ENCODE measurements at places on chromosomes 5 and 9. TPM values are rescaled to one million over a fixed set of nuclear protein-coding genes. Genes with fewer than 3 reads are reported as not detected.

SH3GL2 gene
- total RNA-seq, result not detected

LCN9 gene
- total RNA-seq, result not detected

FGF1 gene
- 0.09 TPM for total RNA-seq

CENPK gene
- total RNA-seq, result 12.1 TPM

CEL gene
- 0.28 TPM for total RNA-seq

C5orf46 gene
- total RNA-seq, result 0.18 TPM

SPATA24 gene
- 9.5 TPM for total RNA-seq

SLC6A19 gene
- total RNA-seq, result not detected

EGFLAM gene
- 2.2 TPM for total RNA-seq

BAAT gene
- total RNA-seq, result under 0.01 TPM

ABCA1 gene
- 15.3 TPM for total RNA-seq

RANBP17 gene
- total RNA-seq, result 12.4 TPM

NRG2 gene
- total RNA-seq, result 2.1 TPM

IL9 gene
- not detected for total RNA-seq

BTNL9 gene
- 0.27 TPM for total RNA-seq

CD274 gene
- total RNA-seq, result 17.7 TPM

CTSV gene
- total RNA-seq, result 0.54 TPM

SLC6A7 gene
- not detected for total RNA-seq

PCDHB10 gene
- total RNA-seq, result 1.0 TPM

UBAC1 gene
- total RNA-seq, result 39.7 TPM

PKD2L2 gene
- total RNA-seq, result not detected

IFNA2 gene
- not detected for total RNA-seq

SLCO4C1 gene
- not detected for total RNA-seq

POU4F3 gene
- not detected for total RNA-seq

GRIA1 gene
- total RNA-seq, result under 0.01 TPM

SPINK1 gene
- not detected for total RNA-seq

PCDHGB7 gene
- 5.8 TPM for total RNA-seq

FAM81B gene
- not detected for total RNA-seq

BTNL3 gene
- total RNA-seq, result not detected

SPINK13 gene
- not detected for total RNA-seq

MCC gene
- total RNA-seq, result 74.6 TPM

GABBR2 gene
- total RNA-seq, result 21.6 TPM

TMEM252 gene
- total RNA-seq, result not detected

FRRS1L gene
- 0.28 TPM for total RNA-seq

FSTL4 gene
- total RNA-seq, result not detected

IRGM gene
- total RNA-seq, result not detected

FOXI1 gene
- not detected for total RNA-seq

GPX3 gene
- total RNA-seq, result 3.8 TPM

ZBED3 gene
- 0.90 TPM for total RNA-seq

WDR31 gene
- 0.75 TPM for total RNA-seq

PCDHGA3 gene
- 1.9 TPM for total RNA-seq

DOK3 gene
- 2.5 TPM for total RNA-seq

LMX1B gene
- not detected for total RNA-seq

SELENOP gene
- total RNA-seq, result 0.47 TPM

MAMDC2 gene
- 10.2 TPM for total RNA-seq

ZNF346 gene
- 20.2 TPM for total RNA-seq

CRB2 gene
- not detected for total RNA-seq

VCAN gene
- total RNA-seq, result 9.6 TPM

PLAC8L1 gene
- total RNA-seq, result 0.38 TPM

ZFP2 gene
- total RNA-seq, result 0.18 TPM

ANKRD31 gene
- not detected for total RNA-seq

LEAP2 gene
- 0.19 TPM for total RNA-seq

F12 gene
- total RNA-seq, result 0.99 TPM

F2RL2 gene
- 1.1 TPM for total RNA-seq

All from endothelial cell of coronary artery (primary cell).